Stimulated activated CD8-positive, alpha-beta memory T cell treated with anti-CD3 and anti-CD28 coated beads, Interleukin-2, amount 100 ng/mL, for 1 hour (primary cell): ENCODE measurements at places on chromosomes 12 and 14.

- DNase-seq = no peak
Measured at GRCh38 chr14:98348505-98348904, 923.5 kb downstream of the BCL11B start.

- no peak for DNase-seq
Measured at GRCh38 chr12:75814851-75815754, 216.5 kb downstream of the PHLDA1 start.

- DNase-seq = no peak
Measured at GRCh38 chr14:76267322-76268046, 108.5 kb upstream of the ESRRB start.

DNA sequence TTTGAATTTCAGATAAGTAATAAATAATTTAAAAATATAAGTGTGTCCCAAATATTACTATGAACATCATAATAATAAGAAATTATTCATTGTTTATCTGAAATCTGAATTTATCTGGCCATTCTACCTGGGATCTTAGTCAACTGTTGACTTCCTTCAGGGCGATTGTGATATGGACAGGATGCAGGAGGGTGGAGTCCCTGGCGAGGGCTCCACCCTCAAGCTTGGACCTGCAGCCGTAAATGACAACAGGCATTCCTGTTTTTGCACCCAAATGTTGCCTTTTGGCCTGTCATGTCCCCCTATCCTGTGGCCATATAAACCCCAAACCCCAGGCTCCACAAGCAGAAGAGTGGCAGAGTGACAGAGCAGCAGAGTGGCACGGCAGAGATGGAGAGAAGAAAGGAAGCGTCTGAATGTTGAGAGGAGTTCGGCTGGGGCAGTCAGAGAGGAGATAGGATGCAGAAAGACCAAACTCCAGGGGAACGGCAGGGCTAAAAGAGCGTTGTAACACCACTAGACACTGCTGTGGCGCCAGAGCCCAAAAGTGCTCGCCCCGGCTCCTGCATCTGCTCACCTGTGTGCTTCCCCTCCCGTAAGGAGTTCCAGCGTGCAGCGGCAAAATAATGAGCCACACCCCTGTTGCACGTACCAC, 39.4 kb upstream of the FUT8 start:
- DNase-seq = no peak

- DNase-seq = no peak
Measured at GRCh38 chr14:67195279-67195678, 6.0 kb downstream of the GARIN2 start.

DNA sequence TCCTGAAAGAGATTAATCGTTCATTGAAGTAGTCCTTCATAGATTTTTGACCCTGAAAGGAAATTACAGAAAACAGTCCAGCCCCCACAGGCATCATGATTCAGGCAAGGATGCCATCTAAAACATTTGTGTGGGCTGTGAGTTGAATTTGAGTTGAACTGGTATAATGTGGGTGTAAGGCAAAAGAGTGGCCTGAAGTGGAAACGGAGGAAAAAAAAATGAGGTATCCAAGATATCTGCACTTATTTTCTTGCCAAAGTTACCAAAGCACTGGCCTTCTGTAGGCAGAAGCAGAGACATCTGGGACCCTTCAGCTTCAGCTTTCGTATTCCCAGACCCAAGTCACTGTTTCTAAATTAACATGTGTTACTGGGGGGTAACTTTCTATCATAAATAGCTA, 105.1 kb upstream of the DIO2 start:
- DNase-seq = no peak

GRCh38 chr14:22994762-22995275, 12.5 kb upstream of the AJUBA start:
- DNase-seq = no peak
